ENCODE measurements at places on chromosomes 11 and 22.

DNA sequence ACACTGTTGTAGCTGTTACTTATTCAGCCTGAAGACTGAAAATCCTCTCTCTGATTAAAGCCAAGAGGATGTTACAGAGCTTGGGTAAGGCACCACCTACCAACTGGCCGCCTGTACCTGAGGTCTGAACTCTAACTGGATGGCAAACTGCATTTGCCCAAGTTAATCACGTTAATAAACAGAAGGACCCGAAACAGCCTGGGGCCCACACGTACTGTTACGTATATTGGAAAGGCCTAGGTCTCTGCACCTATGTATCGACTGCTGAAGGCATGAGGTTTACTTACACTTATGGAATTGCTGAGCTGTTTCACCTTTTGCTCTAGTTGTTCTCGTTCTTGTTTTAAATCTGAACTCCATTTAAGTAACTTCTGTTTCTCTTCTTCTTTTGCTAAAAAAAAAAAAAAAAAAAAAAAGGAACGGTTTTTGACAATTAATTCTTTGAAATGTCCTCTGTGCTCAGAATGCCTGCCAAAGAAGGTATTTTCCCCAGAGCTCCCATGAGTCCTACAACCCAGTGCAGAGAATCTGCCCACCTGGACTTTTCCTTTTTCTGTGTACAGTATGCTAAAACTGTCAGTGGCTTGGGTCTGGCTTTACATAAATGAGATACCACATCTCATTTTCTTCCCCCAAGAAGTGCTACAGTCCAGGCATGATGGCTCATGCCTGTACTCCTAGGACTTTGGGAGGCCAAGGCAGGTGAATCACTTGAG lies 13.1 kb downstream of the LARGE2 start:
- DNase-seq = no peak

DNA sequence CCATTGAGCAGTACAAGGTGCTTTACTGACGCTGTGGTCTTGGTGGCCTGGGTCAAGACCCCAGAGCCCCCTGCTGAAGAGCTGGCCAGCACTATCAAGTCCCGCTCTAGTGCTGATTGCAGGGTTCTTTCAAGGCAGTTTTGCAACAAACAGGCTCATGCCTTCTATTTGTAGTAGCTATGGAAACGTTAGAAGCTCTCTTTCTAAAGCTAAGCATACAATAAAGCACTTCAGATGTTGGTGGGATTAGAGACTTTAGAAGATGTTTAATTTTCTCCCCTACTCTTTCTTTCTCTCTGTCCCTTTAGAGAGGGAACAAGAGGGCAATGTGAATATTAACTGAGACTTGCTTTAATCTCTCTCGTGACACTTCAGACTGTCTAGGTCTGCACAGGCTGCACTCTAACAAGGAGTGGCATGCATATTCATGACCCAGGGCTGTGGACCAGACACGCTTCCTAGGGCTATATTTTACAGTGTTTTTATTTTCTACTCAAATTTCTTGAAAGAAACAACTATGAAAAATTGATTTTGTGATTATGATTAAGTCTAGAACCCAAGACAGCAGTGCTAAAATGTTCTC lies 138.6 kb downstream of the WNT7B start:
- DNase-seq = no peak

- no peak for DNase-seq
These were observed 39.7 kb downstream of the FAT3 start for GRCh38 chr11:92264350-92264749.

GRCh38 chr22:47165338-47166032 lies 403.0 kb downstream of the TBC1D22A start:
- no peak for DNase-seq

GRCh38 chr11:24238771-24239645 lies 257.8 kb upstream of the LUZP2 start:
- no peak for DNase-seq
